NCI-H526 treated with DMSO at 0.1 percent for 48 hours (cell line): ENCODE measurements at places on chromosomes 13 and 19.

GRCh38 chr19:35908973-35909683, 1.0 kb upstream of the TYROBP start:
- DNase-seq, result no peak

GRCh38 chr19:6034512-6034911, 56.6 kb upstream of the RANBP3 start:
- DNase-seq, result no peak

DNA sequence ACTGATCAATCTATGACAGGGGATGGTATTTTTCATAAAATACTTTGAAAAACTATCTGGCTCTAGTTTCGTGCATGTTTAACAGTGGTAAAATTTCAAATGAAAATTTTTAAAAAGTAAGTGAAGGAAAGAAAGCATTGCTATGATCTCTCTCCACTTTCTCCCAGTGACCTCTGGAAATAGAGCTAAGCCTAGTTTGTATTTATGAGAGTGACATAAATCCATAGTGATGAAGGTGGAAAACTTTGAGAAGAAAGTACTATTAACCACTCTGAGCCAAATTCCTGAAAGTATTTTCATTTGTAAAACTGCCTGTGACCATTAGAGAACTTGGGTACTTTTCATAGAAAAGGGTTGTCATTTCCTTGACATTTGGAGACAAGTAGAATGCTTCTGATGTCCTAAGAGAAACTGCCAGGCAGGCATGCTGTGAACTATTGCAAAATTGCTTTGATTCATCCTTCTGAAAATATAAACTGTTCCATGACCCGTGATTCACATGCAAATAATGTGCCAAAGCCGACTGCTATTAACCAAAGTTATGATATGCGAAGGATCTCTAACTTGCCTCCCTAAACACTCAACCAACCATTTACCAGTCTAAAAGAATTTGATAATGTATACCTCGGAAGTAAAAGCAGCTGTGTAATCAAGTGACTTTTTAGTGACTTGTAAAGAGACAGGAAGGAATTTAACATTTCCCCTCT, 133.2 kb downstream of the VWA8 start:
- DNase-seq, result no peak

GRCh38 chr19:17332677-17333581, 1.7 kb downstream of the ANO8 start:
- no peak for DNase-seq

GRCh38 chr13:32316501-32316900, 1.2 kb downstream of the BRCA2 start:
- DNase-seq, result no peak

- DNase-seq, result no peak
These were observed 368.0 kb upstream of the SGCG start for GRCh38 chr13:22812793-22813192.

DNA sequence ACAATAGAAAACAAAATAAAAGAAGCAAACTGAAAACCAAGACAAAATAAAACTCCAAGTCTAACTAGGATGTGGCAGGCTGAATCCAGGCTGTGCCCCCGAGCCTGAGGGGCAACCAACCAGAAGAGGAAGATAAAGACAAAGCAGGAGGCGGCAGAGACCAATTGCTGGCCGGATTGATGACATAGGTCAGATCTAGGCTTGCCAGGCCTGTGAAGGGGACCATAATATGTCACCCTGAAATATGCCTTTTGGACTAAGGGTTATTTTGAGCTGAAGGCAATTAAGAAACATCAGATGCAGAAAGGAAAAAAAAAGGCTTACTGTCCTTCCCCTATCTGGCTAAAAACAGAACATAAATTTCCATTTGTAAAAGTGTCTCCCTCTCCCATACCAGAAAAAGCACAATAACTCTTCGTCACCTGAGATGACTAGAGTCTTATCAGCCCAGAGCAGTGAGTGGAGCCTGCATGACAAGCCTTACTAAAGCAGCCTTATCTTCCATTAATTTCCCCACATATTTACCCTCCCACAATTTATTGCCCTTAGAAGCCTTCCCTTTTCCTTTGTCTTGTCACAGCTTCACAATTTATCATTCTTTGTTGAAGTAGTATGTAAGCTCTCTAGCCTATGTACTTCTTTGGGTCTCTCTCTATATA, 22.8 kb downstream of the ATP8A2 start:
- no peak for DNase-seq

DNA sequence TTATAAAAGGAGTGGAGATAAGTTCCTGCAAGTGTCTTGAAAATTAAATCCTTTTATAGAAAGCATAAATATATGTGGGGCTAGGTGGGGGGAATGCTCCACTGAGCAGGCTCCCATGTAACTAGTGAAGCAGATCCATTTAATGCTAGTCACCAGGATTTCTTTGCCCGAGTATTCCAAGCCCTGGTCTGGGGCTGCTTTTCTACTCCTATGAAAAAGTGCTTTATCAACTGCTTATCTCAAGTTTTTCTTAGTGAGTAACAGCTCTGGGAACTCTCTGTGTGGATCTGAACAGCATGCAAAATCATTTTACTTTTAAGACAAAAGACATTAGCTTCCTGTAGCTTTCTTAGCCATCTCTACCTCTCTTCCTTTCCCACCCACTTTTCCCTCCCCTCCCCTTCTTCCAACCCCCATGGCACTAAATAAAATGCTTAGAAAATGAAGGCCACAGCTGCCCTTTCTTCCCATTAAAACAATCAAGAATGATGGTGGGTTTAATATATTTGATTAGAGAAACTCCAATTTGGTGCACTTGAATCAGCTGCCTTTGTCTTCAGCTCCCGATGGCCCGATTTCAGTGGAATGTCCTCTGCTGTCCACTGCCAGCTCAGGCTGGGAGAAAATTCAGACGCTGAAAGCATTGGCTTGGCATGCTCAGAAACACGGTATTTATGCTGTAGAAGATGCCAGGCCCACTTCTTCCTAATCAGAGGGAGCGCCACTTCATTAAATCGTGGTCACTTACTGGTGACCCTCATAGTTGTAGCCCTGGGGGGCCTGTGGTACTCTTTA, 475.1 kb downstream of the FOXO1 start:
- DNase-seq, result no peak

DNA sequence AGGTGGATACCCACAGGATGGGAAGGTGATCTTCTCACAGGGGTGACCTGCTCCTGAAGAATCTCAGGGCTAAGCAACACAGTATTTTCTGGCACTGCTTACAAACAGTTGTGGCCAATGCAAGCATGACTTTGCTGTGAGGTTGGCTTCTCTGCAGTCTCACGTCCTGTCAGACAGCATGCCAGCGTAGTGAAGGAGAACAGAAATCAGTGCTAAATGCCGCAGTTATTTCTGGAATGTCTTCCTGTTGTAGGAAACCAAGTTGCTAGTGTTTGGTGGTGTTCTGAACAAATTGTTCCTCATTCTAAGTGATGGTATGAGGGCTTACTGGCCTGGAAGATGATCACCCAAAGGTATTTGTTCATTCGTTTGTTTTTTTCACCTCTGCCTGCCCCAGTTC, 320.1 kb downstream of the MTUS2 start:
- DNase-seq, result no peak

- DNase-seq, result no peak
These were observed 45.5 kb upstream of the ZNF91 start for GRCh38 chr19:23440791-23441190.

GRCh38 chr13:110808138-110808537, 94.6 kb downstream of the ING1 start:
- DNase-seq, result no peak

- no peak for DNase-seq
These were observed 583 bp downstream of the FGF14 start for GRCh38 chr13:102401265-102401664.

DNA sequence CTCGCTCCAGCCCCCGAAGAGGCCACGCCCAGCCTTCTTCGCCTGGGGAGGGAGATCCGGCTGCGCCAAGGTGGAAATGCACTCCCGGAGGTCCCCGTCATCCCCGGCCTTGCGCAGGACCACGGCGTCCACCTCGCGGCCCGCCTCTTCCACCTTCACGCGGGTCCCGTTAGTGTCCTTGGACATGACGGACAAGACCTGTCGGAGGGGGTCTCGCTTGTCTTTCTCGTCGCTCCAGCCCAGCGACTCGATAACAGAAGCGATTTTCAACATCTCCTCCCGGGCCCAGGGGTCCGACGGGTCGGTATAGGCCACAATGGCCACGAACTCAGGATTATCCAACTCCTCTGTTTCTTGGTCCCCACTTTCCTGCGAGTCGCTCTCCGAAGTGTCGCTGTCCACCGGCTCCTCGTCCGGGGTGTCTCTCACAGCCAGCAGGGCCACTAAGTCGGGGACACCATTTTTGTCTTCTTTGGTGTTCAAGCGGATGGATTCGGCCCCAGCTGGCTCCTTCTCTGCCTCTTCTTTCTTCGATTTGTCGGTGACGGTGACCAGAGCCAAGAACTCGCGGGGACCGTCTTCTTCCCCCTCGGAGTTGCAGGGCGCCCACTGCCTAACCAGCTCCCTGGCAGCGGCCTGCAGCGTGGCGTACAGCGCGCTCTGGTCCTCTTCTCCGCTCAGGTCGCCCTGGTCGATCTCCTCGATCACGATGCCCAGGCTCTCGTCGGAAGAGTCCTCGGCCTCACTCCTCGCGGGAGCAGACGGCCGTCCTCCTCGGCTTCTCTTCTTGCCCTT, 1.3 kb downstream of the PNMA8B start:
- no peak for DNase-seq

DNA sequence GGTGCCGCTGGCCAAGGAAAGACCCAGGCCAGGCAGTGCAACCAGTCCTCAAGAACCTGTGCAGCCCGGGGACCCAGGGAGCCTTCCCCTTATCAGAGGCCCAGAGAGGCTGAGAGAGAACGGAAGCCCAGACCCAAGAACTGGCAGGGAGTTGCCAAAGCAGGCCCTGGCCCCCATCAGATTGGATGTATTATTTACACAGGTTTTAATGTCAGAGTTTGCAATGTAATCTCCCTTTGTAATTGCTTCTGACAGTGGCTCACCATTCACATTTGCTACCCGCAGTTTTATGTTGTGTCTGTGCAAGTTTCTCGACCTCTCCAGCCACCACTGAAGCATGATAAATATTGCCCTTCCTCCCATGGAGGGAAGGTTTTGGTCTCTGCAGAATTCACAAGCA, 660.9 kb downstream of the LIG4 start:
- DNase-seq, result no peak

- no peak for DNase-seq
These were observed 62.0 kb downstream of the ZNF100 start for GRCh38 chr19:21705393-21705792.
